ENCODE measurements at places on chromosomes 2 and 18.

DNA sequence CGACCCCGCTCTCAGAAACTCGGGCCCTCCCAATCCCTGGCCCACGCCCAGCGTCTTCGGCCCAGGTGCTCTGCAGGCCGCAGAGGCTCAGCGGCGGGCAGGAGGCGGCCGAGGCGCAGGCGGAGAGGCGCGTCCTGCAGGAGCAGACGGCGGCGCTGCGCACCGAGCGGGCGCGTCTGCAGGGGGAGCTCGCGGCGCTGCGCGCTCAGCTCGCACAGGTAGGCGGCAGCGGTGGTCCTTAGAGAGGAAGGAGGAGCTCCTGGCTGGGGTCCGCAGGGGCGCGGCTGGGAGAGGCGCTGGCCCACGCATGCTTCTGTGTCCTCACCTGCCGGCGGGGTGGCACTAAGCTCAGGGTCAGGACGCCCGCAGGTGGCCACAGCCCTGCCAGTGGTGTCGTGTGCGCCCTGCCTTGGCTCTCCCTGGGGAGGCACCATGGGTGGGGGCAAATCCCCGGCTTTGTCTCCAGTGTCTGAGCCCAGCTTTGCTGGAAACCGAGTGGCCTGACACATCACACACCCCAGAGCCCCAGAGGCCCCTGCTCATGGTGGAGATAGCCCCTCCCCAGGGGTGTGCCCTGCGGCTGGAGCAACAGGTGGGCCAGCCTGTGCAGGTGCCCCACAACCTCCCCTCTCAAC is 14.9 kb upstream of the SNED1 start:
- DNase-seq, result no peak

DNA sequence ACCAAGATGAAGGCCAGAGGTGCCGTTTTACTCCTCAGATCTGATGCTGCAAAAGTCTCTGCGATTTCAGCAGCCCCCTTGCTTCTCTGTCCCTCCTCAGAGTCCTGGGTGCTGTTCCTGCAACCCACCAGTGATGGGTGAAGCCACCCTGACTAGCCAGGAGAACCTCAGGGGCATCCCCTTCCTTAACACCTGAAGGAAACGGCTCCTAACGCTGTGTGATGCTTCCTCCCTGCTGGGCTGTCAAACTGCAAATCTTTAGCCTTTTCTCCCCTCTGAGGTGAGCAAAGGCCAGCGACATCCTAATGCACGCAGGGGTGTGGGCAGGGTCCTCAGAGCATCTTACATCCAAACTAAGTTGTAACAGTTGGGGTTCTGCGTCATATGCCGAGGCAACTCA is 24.8 kb downstream of the CHST10 start:
- DNase-seq, result no peak

DNA sequence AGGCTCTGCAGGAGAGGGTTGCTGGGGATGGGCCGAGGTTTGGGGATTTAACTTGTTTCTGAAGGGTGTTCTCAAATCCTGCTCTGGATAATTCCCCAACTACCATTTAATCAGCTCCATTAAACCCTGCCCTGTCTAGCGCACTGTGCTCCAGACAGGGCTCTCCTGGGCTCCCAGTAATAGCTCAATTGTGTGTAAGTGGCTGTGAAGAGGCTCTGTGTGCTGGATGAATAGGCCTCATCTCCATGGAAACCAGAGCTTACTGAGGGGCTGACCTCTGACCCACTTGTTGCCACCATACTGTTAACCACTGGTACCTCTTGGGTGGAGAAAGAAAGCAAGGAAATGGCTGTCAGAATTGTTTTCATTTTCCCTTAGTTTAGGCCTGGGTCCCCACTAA is 92.9 kb downstream of the TGOLN2 start:
- no peak for DNase-seq

- DNase-seq, result no peak
Observed at GRCh38 chr2:112150447-112150846, 12.3 kb downstream of the FBLN7 start.

DNA sequence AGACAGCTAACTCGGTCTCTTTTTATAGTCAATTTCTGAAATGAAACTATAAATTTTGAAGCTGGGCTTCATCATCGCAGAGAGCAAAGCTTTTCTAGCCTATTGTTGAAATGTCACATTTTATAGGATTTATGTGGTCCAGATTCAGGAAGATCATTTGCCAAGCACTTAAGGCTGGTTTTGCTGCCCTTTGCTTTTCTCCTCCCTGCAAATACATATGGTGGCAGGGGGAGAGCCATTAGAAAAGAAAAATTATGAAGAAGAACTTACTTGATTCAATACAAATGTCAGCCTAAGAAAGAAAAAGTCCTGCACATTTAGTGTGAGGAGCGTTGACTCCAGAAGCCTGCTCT is 206.9 kb upstream of the NRP2 start:
- DNase-seq, result no peak

DNA sequence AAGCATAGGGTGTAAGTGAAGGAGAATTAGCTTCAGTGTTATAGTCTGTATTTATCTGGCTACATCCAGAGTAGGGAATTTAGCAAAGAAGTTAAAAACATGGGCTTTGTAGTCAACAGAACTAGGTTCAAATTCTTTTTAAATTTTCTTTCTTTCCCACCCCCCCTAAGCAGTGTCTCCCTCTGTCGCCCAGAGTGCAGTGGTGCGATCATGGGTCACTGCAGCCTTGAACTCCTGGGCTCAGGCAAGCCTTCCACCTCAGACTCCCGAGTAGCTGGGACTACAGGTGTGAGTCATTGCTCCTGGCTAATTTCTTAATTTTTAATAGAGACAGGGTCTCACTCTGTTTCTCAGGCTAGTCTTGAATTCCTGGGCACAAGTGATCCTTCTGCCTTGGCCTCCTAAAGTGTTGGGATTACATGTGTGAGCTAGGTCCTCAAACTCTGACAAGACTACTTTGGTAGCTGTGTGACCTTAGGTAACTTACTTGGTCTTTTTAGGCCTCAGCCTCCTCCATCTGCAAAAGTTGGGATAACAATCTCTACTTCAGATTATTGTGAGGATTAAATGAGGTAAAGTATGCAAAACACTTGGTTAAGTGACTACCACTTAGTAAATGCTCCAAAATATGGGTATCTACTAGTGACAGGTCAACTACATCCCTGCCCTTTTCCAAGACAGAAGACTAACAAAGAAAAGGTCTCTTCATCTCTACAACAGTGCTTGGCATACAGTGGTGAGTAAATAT is 17.8 kb downstream of the DOK1 start:
- no peak for DNase-seq

DNA sequence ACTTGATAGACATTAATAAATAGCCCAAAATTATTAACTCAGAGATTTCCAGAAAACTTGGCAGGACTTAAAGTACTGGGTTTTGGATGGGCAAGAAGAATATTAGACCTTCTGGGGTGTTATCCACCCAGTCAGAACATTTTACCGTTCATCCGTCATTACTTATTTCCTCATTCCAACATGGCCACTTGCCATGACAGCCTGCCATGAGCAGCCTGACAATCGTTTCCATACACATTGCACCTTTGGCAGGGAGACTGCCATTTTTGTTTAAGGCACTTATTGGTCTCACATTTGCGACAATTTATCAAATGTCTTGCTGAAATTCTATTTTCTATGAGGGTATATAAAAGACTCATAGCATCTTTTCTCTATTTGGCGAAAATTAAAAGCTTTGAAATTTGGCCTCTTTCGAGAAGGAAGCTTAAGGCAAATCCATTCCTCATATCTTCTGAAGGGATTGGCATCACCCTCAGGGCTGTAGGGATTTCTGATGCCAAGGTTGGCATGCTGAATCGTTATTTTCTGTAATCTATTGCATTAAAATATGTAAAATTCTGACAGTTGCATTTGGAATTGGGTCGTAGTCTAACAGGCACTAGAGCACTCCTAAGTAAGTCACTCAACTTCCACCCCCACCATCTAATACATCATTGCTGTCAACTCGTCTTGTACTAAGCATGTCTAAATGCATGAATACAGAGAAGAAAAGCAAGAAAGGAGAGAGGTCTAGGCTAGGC is 406.3 kb upstream of the PIK3C3 start:
- no peak for DNase-seq

- no peak for DNase-seq
Observed at GRCh38 chr2:159832858-159833257, 34.9 kb upstream of the CD302 start.

DNA sequence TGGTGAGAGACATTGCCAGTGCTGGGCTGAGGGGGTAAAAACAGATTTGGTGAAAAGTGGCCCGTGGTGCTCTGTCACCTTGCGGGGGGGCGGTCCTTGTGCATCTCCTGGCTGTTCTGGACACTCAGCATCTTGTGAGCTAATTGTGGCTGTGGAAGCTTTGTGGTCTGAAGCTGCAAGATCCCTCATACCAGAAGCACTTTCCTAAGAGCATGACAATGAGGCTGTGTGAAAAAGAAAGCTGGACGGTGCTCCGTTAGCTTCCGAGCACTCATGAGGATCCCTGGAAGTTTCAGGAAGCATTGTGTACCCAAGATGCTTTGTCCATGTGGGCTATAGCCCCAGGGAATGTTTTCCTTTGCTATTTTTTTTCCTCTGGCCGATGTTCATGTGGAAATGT is 74.5 kb downstream of the CABLES1 start:
- DNase-seq, result no peak

DNA sequence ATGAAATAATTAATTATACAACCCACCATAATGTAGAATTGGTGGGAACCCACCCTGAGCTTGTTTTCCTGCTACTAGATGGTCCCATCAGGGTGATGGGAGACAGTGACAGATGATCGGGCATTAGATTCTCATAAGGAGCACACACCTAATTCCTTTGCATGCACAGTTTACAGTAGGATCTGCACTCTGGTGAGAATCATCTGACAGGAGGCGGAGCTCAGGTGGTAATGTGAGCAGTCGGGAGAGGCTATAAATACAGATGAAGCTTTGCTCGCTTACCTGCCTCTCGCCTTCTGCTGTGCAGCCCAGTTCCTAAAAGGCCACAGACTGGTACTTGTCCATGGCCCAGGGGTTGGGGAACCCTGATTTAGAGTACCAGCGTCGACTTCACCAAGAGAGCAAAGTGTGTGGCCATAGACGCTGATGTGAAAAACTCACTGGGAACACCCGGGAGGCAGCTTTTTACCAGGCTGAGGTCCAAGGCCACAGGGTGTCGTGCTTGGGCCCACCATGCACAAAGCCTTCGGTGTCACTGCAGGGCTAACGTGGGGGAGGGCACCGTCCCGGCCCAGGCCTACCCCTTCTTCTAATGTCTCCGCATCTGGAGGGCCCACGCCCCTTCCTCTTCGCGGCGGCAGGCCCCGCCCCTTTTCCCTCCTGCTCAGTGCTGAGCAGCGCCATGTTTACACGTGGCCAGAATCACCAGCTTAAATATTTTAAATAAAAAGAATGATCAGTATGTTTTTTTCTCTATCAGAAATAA is 296.8 kb upstream of the HDAC4 start:
- DNase-seq, result no peak

DNA sequence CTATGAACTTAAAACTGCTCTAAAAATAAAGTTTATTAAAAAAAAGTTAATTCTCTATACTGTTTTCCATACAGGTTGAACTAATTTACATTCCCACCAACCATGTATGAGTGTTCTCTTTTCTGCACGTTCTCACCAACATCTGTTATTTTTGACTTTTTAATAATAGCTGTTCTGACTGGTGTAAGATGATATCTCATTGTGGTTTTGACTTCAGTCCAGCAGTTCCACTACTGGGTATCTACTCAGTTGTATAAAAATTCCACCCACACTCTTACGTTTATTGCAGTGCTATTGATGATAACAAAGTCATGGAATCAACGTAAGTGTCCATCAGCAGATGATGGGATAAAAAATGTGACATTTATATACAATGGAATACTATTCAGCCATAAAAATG is 33.7 kb downstream of the SPAG16 start:
- DNase-seq, result no peak

DNA sequence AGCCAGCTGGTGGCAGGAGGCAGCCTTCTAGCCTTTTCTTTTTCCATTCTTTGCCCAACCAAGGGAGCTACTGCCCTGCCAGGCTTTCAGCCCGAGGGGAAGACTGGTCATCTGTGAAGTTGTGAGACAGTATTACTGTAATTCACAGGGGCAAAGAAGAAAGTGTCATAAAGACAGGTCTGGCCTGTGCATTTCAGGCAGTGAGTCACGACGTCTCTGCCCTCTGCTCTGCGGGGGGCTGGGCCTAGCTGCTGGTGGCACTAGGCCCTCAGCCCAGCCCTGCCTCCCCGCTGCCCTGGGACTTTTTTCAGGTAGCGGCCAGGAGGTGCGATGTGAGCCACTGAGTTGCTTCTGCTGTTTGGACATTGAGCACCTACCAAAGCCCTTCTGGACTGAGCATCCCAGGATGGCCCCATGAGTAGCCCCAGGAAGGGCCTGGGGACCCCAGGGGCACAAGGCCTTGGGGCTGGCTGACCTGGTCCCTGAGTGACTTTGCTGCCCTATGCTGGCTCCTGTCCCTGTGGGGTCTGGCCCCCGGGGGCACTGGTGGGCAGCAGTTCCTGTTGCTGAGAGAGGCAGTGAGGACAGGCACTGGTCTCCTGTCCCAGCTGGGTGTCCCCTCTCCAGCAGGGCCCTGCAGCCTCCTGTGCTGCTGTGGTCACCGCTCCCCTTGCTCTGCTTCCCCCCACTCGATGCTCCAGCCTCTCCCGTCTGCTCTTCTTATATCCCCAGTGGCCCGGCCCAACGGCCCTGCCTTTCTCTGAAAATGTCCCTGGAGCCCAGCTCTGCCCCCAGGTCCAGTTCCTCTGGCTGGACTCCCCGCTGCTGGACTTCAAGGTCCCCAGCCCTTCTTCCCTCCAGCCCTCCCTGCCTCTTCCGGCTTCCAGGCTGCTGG is 7.0 kb downstream of the INHBB start:
- DNase-seq, result no peak

DNA sequence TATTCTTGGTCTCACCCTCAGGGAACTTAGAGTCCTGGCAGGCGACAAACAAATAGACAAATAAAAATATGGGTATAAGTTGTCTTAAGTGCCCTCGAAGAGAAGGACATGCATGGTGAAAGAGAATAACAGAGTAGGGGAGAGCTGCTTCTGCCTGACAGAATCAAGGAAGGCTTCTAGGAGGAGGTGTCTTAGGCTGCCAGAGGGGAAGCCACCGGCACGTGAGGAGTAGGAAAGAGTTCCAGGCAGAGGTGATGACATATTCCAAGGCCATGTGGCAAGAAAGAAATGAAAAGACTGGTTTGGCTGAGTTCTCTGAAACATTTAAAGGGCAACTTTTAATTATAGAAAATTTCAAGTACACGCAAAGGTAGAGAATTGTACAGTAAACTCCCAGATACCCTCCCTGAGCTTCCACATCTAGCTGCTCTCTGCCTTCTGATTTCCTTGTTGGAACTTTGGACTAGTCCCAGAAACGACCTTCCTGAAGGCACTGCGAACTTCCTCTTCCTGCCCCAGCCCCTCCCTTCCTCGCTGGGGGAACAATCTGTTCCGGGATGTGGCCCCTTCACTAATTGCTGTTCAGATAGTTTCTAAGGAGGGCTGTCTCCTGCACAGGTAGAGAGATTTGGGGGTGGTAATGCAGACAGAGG is 91.7 kb downstream of the DYSF start:
- no peak for DNase-seq

DNA sequence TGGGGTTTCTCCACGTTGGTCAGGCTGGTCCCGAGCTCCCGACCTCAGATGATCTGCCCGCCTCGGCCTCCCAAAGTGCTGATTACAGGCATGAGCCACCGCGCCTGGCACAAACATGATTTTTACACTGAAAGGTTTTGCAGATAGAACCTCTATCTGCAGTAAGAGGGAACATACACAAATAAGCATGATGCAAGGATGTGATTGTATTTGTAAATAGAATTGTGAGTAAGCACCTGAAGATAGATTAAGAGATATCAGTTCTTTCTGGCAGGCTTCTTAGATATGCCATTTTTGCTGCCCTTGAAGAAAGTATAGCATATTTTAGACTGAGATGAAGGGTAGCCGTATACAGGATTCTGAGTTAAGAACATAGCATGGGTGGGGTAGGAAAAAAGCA is 3.6 kb downstream of the COMMD1 start:
- no peak for DNase-seq

All from tibial nerve (tissue), 4 donors.